ENCODE measurements at places on chromosomes 4 and X.

DNA sequence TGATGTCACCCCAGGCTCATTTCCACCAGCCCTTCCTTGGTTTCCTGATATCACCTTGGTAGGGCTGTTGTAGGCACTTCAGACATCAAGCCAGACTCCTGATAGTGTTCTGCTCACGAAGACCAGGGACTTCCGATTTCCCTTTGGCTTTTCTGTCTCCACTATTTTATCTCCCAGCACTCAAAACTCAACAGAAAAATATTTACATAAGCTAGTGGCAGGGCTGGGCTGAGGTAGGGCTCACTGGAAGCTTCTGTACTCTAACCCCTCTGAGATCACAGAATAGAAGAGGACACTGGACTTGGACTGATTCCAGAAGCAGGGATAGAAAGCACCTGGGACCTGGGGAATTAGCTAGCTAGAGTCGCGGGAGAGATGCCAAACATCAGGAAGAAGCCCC, 34.4 kb upstream of the EFNB1 start:
- no peak for DNase-seq

DNA sequence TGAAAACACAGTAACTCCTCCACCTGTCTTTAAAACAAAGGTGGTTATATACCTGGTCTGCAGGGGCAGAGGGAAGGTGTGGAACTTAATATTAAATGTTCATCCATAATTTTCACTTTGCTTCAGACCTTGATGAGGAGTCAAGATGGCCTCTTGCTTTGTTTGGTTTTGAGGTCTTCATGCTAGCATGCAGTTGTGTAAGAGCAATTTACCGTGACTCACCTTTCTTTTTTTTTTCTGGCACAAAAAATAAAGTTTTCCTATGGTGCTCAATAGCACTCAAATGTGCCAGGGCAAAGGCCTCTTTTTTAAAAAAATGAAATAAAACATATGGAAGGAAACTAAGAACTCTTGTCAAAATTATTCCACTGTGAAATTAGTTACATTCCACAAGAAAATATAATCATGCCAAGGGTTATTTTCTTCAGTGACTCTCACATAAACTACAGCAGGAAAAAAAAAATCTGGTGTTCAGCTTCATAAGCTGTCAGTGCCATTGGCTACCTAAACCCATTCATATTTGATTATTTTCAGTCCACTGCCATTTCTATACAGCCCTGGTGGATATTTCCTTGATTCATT, 128.2 kb downstream of the SLC7A11 start:
- no peak for DNase-seq

DNA sequence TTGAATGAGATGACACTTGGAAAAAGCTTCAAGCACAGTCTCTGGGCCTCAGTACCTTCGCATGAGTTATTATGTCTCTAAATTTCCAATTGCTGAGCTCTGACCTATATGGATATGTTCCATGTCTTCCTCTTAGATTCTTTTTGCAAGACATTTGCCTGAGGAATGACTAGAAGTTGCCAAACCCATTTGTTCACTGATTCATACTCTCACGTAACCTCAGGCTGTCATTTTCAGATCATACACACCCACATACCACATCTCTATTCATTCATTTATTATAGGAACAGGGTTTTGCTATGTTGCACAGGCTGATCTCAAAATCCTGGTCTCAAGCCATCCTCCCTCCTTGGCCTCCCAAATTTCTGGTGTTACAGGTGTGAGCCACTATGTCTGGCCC, 2137.1 kb upstream of the TENM3 start:
- no peak for DNase-seq

GRCh38 chr4:55736605-55737183, 82.9 kb upstream of the EXOC1L start:
- DNase-seq, result no peak

DNA sequence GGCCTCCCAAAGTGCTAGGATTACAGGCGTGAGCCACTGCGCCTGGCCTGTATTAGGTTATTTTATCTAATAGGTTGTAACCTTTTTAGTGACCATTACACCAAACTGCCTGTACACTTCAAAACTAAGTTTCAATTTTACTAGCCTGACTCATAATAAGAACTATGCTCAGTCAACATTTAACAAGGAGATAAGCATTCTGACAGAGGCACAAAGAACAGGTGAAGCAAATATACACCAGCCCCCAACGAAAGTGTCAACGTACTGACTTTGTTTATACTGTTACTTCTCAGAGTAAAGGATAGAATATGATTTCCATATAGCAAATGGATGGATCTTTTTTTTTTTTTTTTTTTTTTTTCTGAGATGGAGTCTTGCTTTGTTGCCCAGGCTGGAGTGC, 62.8 kb downstream of the SHISA3 start:
- DNase-seq, result no peak

All from CD4-positive, alpha-beta T cell treated with Interleukin-6 at 100 ng/mL for 8 hours (primary cell).